ENCODE measurements at places on chromosomes 5 and 9. TPM values are rescaled to one million over a fixed set of nuclear protein-coding genes. Genes with fewer than 3 reads are reported as not detected.

The OR1J2 gene
- not detected for total RNA-seq

The MLANA gene
- total RNA-seq = not detected

The PNPLA7 gene
- total RNA-seq = 3.3 TPM

The SPINK7 gene
- total RNA-seq = not detected

The CAMSAP1 gene
- 24.8 TPM for total RNA-seq

The BHMT gene
- not detected for total RNA-seq

The IFNA2 gene
- total RNA-seq = not detected

The PCA3 gene
- 0.19 TPM for total RNA-seq

The HINT1 gene
- total RNA-seq = 220 TPM

The SCGB3A2 gene
- not detected for total RNA-seq

The LTC4S gene
- 2.3 TPM for total RNA-seq

The NMUR2 gene
- total RNA-seq = not detected

The INSL4 gene
- total RNA-seq = not detected

The IL9 gene
- total RNA-seq = not detected

The LECT2 gene
- not detected for total RNA-seq

The SPATA31A3 gene
- total RNA-seq = not detected

The IGIP gene
- 2.5 TPM for total RNA-seq

The FRMPD1 gene
- total RNA-seq = 0.07 TPM

The FST gene
- total RNA-seq = not detected

The ENC1 gene
- 0.25 TPM for total RNA-seq

The PCDHGC3 gene
- 61.3 TPM for total RNA-seq

The GLRA1 gene
- total RNA-seq = not detected

The CCDC171 gene
- 3.1 TPM for total RNA-seq

The INSL6 gene
- not detected for total RNA-seq

The CKMT2 gene
- total RNA-seq = not detected

The NUTM2F gene
- not detected for total RNA-seq

The ZFP37 gene
- total RNA-seq = not detected

The IFNE gene
- not detected for total RNA-seq

The CTNND2 gene
- not detected for total RNA-seq

The TAF1L gene
- not detected for total RNA-seq

The COL15A1 gene
- 0.93 TPM for total RNA-seq

The SLC23A1 gene
- not detected for total RNA-seq

The PCDHB7 gene
- total RNA-seq = not detected

The CCL27 gene
- total RNA-seq = not detected

The ZBTB34 gene
- 4.6 TPM for total RNA-seq

The WDR38 gene
- total RNA-seq = not detected

The PCDHA11 gene
- not detected for total RNA-seq

The NDOR1 gene
- 13.1 TPM for total RNA-seq

The CEP72 gene
- total RNA-seq = 14.6 TPM

The HTR1A gene
- total RNA-seq = not detected

The PJA2 gene
- total RNA-seq = 29.8 TPM

The FCN2 gene
- total RNA-seq = not detected

The TNFSF8 gene
- 17.9 TPM for total RNA-seq

The LCN9 gene
- total RNA-seq = not detected

The HMHB1 gene
- total RNA-seq = not detected

The PIP5K1B gene
- not detected for total RNA-seq

The PCDHB14 gene
- 0.48 TPM for total RNA-seq

The IRX1 gene
- not detected for total RNA-seq

The UCK1 gene
- total RNA-seq = 23.5 TPM

The TUBB4B gene
- 97.1 TPM for total RNA-seq

The ZNF474 gene
- not detected for total RNA-seq
